ENCODE measurements at places on chromosomes 16 and 17.

DNA sequence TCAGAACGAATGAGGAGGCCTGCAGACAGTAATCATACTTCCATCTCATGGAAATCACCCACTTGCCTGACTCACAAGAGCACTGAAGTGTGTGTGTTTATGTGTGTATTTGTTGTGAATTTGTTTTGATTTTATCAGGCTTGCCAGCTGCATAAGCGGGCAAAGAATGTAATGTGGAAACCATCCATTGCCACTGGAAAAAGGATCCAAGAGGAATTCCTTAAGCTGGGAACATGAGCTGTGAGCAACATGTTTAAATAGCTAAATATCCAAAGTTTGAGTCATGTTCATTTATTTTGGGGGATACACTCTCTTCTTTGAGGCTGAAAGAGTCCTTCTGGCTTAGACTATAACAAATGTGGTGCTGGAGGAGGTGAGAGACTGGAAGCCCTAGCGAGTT is 198.4 kb upstream of the TBX2 start:
- DNase-seq: no peak

DNA sequence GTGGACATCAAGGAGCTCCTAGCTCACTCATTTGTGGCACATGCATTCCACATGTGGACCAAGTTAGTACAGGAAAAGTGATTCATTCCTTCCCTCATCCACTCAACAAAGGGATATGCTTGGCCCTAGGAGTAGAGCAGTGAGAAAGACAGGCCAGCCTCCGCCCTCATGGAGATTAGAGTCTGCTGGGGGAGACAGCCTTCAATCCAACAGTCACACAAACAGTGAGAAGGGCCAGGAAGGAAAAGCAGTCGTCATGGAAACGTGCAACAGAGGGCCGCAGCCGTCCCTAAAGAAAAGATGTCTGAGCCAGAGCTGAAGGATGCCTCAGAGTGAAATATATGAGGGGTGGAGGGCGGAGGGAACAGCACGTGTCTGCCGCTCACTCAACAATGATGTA is 109.9 kb downstream of the VPS53 start:
- no peak for DNase-seq

DNA sequence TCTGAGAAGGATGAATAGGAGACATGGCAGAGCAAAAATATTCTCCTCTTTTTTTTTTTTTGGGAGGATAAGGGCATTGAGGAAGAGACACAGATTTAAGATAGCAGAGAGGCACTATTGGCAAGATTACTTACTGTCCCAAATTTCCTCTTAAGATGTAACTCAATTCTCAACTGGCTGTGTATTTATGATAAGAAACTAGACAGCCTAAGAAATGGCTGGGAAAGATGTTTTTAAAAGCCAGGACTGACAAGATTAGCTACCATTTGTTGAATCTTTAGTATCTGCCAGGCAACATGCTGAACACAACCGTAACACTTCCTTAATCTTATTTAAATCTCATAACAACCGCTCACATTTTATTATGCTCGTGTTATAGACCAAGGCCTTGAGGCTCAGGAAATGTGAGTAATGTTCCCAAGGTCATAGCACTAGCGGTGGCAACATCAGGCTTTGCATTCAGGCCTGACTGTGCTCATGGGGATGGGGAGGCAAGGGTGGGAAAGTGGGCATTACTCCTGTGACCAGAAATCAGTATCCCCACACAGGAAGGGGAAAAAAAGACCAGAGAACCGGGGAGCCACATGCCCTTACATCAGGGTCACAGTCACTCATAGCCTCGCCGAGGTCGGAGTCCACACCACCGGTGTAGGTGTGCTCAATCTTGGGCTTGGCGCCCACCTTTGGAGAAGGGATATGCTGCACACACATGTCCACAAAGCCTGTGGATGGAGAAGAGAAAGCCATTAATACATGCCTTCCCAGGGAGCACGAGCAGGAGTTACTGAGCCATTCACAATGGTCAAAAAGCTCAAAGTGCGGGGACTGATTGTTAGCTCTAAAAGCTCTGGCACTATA is 15.6 kb downstream of the HIGD1B start:
- no peak for DNase-seq

GRCh38 chr17:78324391-78325075 is 35.3 kb downstream of the SOCS3 start:
- DNase-seq: peak; percentile 90

GRCh38 chr16:75710344-75710743 is 9.1 kb upstream of the DUXB start:
- DNase-seq: peak; percentile 1

DNA sequence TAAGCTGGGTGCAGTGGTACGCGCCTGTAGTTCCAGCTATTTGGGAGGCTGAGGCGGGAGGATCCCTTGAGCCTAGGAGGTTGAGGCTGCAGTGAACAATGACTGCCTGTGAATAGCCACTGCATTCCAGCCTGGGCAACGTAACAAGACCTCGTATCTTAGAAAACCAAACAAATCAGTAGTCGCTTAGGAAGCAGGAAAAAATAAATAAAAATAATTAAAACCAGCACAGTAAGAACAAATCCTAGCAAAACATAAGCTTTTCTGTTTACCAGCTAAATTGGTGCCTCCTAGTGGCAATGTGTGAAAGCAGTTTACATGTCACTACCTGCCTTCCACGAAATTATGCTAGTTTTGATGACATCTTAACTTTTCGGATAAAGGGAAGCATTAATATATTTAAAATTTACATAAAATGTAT is 1.3 kb downstream of the ARMC5 start:
- peak; percentile 54 for DNase-seq

- DNase-seq: peak; percentile 70
Observed at GRCh38 chr17:76458580-76459490, 5.9 kb upstream of the UBE2O start.

- no peak for DNase-seq
Observed at GRCh38 chr17:81720267-81721071, 8.4 kb downstream of the SLC25A10 start.

DNA sequence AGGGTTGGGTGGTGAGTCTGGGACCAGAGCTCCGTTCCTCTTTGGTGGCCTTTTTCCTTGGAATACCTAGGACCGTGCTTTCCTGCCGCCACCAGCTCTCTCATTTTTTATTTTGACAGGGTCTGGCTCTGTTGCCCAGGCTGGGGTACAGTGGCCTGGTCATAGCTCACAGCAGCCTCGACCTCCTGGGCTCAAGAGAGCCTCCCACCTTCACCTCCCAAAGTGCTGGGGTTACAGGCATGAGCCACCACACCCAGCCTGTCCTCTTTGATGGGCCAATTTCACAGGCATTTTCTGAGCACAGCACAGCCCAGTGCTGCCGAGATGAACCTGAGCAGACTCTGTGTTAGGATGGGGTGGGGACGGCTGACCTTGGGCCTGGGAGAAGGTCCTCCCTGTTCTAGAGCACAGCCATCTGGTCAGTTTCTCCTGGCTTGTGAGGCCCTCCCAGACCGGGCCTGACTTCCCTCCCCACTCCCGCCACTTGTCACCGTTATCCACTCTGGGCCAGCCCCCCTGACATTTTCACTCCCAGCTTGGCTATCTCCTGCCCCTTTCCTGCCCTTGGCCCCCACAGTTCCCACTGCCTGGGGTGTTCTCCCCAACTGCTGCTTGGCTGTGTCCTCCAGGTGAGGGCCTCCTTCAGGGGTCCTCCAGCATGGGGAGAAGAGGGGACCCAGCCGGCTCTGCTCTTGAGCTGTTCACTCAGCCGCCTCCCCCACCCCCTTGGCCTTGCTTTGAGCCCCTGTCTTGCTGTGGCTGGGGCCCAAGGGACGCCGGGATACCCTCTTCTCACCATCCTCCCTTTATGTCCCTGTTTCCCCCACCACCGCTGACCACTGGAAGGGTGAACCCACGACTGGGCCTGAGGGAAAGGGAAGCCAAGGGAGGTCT is 5.0 kb downstream of the ADCY7 start:
- DNase-seq: no peak

GRCh38 chr17:79983456-79983855 is 52.2 kb downstream of the TBC1D16 start:
- DNase-seq: no peak

DNA sequence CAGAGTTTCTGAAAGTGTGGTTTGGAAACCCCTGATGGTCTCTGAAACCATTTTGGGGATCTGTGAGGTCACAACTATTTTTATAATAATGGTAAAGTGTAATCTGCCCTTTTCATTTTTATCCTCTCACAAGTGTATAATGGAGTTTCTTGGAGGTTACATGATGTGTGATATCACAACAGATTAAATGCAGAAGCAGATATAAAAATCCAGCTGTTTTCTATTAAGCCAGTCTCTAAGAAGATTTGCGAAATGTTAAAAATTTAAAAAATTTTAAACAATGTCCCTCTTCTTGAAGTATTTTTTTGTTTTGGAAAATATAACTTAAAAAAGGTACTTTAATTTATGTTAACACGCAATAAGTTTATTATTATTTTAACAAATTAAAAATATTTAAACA is 48.7 kb downstream of the RPGRIP1L start:
- DNase-seq: no peak

GRCh38 chr16:4703906-4704305 is 10.5 kb downstream of the NUDT16L1 start:
- DNase-seq: no peak

- no peak for DNase-seq
Observed at GRCh38 chr17:66955821-66956220, 8.7 kb upstream of the CACNG4 start.

GRCh38 chr16:11100239-11100750 is 155.7 kb downstream of the SOCS1 start:
- DNase-seq: peak; percentile 25

DNA sequence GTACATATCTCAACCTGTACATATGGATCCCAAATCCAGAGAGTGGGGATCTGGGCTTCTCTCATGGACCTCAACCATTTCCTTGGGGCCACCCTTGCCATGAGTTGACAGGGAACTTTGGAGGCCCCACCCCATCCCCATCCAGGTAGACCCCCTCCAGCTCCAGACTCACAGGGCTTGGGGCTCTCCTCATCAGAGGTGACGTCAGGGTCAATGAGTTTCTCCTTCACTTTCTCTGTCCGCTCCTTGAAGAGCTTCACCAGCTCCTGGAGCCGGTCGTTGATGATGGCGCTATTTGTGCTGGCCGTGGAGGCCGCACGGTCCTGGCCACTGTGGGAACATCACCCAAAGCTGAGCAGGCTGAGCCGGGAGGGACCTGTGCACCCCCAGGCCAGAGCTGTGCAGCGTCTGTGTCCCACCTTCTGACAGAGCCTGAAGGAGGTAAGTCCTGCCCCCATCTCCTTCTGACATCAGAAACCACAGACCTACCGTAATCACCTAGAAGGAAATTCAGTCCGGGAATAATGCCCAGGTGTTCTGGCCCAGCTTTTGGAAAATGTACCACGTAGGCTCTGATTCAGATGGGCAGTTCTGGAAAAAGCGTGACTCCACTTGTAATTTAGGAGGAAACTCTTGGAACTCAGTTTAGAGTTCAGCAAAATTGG is 50.6 kb downstream of the CNGB1 start:
- no peak for DNase-seq

- no peak for DNase-seq
Observed at GRCh38 chr17:58344791-58345157, 7.2 kb downstream of the SUPT4H1 start.

- peak; percentile 57 for DNase-seq
Observed at GRCh38 chr17:81249223-81250040, 10.3 kb downstream of the NDUFAF8 start.

- DNase-seq: no peak
Observed at GRCh38 chr16:10122546-10122945, 59.7 kb downstream of the GRIN2A start.

DNA sequence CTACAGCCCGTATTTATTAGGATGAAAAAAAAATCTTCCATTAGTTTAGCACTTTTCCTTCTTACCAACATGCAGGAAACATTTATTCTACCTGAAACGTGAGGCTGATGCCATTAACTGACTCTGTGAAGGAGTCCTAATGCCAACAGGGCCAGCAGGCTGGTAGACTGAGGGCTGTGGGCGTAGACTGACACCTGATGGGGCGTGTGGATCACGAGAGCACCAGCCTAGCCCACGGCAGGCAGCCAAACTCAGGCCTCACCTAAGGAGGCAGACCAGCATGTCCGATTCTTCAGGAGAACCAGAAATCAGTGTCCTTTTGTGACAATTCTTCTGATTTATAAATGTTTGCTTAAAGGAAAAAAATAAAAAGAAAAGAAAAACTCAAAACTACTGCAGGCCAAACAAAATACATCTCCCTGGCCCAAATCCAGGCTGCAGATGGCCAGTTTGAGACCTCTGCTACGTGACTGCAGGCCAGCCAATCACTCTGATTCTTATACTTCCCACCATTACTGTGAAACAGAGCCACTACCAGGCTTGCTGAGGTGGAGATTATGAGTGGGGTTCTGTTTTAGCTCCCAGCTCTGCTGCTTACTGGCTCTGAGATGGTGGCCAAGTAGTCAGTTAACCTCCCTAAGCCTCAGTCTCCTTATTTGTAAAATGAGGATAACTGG is 66.5 kb downstream of the GNAO1 start:
- DNase-seq: peak; percentile 72

DNA sequence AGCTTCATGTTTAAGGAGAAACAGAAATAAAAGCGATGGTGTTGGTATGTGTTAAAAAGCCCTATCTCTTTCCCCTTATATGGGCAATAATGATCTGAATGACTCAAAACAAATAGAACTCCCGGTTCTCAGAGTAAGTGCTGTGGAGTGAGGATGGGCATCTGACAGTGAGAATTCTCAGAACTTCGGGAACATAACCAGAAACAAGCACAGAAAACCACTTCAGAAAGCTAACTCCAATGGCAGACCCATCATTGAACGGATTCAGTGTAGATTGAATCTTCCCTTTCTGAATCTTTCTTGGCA is 67.2 kb downstream of the CDH8 start:
- no peak for DNase-seq

DNA sequence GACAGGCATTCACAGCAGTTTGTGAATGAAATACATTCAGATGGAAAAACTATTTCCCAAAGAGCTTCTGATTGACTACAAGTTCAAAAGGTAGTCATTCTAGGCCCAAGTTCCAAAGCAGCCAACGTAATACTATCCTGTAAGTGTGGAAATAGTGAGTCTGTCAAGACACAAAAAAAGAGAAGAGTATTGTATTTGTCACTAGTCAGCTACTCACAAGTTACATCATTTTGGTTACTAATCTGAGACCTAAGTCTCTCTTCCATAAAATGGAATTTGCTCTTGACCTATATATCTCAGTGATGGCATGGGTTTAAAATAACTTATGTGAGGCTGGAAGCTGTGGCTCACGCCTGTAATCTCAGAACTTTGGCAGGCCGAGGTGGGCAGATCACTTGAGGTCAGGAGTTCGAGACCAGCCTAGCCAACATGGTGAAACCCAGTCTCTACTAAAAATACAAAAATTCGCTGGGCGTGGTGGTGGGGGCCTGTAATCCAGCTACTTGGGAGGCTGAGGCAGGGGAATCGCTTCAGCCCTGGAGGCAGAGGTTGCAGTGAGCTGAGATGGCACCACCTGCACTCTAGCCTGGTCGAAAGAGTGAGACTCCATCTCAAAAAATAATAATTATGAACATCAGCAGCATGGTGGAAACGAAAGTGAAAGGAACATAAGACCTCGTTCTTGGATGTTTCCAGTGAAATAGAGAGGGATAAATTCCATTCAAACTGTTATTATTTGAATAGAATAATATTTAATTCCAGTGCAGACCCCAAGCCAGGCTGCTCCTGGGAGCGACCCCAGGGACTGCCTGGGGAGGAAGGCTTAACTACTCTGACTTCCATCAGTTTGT is 2.9 kb downstream of the CMC2 start:
- DNase-seq: no peak
